ENCODE measurements at places on chromosomes 7 and 10.

GRCh38 chr7:76225379-76225778 is 23.7 kb downstream of the SRRM3 start:
- no peak for DNase-seq

DNA sequence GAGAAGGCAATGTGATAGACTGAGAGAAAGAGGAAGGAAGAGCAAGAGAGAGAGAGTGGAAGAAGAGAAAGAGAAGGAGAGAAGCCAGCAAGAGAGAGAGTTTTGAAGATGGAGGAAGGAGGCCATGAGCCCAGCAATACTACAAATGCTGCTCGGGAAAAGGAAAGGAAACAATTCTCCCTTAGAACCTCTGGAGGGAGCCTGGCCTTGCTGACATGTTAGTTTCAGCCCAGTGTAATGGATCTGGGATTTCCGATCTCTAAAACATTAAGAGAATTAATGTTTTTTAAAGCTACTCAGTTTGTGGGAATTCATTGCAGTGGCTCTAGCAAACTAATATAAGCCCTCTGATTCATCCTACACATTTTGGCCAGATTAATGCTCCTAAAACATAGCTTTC is 206.8 kb upstream of the MTPN start:
- no peak for DNase-seq

DNA sequence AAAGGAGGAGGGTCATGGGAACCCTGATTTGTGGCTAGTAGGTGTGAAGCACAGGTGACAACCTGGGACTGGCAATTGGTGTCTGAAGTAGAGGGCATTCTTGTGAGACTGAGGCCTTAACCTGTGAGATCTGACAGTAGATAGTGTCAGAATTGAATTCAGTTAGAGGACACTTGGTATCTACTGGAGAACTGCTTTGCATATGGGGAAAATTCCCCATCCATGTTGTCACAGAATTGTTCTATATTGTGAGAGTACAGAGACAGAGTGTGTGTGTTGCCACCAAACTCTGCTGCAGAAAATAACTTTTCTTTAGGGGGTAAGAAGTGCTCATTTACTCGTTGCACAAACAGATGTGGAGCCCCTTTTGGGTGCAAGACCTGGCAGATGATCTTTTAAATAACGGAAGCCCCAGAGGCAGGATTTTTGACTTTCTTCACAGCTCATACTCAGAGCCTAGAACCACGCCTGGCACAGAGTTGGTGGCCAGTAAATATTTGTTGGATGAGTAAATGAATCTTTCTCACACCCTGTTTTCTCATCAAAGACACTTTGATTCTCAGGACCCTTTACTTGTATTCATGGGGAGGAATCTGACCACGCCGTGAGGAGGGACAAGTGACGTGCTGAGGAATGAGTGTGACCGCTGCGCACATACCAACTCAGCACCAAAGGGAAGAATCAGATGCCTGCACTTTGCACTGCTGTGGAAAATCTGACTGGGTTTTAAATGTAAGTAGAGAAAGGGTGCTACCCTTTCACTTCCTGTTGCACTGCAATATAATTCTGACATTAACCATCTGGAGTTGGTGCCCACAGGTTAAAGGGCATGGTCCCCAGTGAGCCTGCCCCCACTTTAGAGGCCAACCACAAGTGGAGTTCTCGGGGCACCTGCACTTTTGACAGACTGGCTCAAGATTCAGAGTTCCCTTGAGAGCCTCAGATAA is 39.2 kb upstream of the SDHAF3 start:
- no peak for DNase-seq

DNA sequence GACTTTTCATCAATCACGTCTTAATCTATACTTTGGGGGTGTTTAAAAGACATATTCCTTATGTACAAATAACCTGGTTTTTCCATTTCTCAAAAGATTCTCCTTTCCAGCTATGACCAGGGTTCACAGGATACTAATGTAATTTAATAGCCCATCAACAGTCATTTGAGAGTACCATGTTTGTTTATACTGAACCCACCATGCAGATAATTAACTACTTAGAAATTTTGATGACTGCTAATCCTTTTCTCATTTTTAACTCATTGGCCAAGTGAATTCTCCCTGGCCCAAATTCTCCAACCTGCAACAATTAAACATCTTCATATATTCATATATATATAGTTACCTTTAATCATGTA is 28.8 kb upstream of the KMT2E start:
- DNase-seq: no peak
